Activated gamma-delta T cell treated with anti-CD3 and anti-CD28 coated beads, Interleukin-2, amount 50 U/mL, for 16 hours (primary cell): ENCODE measurements at places on chromosomes 5 and 9.

DNA sequence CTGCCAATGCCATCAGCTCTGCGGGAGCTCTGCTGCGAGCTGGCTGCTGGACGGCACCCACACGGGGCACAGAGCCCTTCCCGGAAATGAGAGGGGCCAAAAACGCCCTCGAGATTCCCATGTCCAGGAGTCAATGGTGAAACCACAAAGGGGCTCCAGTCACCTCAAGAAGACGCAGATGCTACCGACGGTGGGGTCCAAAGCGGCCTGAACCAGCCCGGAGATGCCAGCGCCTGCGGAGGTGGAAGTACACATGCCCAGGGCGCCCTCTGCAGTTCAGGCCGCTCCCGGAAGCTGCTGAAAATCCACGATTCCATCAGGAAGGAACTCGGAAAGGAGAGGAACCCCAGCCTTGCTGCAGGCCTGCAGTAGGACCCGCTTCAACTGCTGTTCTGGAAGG is 82.4 kb upstream of the SELENOP start:
- no peak for DNase-seq

- DNase-seq, result no peak
Observed at GRCh38 chr5:81544351-81545018, 150.6 kb upstream of the ACOT12 start.

DNA sequence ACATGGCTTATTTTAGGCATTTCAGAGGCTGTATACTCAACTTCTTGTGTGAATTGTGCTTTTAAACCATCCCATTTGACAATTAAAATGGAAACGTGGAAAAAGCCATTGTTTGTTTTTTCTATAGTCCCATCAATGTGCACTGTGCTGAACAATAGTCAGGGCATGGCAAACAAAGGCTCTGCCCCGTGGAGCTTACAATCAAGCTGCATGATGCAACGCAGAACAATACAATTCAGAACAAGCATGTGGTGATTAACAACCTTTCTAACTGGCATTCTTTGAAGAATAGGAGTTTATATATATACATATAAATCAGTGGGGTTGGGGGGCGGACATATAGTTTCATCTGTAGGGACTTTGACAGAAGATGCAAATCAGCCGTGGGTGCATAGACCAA is 2125.4 kb upstream of the WWC1 start:
- DNase-seq, result no peak

GRCh38 chr5:139293202-139293506 is 386 bp upstream of the MATR3 start:
- no peak for DNase-seq

DNA sequence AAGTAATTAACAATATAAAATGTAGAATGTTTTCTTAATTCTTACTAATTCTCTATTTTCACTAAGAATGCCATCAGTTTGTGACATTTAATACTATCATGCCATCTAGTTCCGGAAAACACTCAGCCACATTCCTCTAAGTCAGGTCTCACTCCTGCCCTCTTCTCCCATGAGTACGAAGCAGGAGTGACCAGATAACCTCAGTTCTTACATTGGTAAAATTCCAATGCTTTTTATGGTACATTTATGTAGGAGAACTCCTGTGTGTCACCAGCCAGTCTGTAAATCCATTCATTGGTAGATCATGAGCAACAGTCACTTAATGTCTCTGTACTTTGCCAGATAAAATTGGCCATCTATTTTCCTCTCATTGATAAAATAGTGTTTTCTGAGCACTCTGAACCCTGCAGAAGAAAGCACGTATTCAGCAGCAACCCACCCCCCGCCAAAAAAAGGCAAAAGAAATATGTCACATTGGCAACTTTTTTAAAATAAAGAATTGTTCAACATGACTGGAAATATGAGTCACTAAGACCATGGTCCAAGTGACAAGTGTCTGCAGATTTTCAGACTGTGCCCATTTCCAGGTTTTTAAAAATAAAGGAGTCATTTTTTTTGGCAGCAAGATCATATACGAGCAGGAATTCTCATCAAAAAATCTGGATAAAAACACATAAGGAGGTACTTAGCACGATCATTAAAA is 11.8 kb downstream of the GLIS3 start:
- DNase-seq, result no peak

DNA sequence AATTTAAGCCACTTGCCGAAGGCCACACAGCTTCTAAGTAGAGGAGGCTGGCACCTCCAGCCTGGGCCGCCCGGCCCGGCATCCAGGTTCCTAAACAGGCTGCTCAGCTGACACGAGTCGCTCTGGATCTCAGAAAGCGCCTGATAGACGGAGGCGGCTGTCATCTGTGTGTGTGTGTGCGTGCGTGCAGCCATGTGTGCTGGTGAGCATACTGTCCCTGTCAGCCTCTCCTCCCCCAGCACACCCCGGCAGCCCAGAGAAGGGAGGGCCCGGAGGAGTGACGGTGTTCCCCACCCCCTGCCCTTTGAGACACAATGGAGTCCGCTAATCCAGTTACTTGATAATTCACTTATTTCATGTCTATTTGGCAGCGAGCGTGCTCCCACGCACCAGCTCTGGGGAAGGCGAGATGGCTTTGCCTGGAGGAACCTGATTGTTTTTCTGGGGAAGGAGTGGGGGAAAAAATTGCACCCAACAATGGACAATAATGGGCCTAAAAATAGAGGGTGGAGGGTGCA is 20.0 kb downstream of the NTNG2 start:
- no peak for DNase-seq

- DNase-seq, result no peak
Observed at GRCh38 chr9:2745560-2746380, 28.5 kb downstream of the KCNV2 start.

DNA sequence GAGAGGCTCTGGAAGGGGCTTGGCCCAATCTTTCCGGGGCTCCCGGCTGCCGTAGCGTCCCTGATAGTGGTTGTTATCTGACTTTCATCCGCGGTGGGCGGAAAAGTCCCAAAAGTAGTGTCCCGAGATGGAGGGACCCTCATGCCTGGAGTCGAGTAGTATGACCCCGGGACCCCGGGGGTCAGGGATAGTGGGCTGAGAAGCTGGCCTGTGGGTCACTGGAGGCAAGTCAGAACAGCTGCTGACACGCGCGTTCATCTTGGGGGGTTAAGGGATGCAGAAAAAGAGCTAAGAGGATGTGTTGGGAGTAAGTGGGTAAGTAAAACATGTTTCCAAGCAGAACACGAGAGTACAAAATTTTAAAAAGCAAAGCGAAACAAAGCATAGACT is 123.4 kb downstream of the TMEM161B start:
- no peak for DNase-seq

GRCh38 chr5:30040488-30041118 is 1152.9 kb upstream of the CDH6 start:
- DNase-seq, result no peak

DNA sequence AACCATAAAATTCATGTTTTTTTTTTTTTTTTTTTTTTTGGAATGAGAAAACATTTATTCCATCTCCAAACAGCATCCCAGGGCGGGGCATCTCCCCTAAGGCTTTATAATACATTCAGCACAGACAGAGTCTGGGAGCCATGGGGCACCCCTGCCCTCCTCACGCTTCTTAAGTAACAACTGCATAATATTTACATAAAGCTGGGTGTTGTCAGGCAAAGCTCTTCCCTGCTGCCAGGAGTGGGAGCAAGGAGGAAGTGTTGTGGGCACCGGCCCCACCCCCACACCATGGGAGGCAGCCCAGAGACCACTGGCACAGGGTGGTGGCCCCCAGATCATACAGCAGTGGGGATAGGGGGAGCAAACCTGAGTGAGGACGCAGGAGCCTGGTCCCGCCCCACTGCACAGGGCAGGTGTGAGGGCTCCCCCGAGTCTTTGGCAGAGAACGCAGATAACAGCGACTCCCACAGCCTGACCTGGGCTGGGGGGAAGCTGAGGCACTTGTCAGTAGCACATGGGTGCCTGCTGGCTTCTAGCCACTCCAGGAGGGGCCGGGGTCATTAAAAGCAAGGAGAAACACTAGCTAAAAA is 86.1 kb upstream of the CEP78 start:
- DNase-seq, result no peak

DNA sequence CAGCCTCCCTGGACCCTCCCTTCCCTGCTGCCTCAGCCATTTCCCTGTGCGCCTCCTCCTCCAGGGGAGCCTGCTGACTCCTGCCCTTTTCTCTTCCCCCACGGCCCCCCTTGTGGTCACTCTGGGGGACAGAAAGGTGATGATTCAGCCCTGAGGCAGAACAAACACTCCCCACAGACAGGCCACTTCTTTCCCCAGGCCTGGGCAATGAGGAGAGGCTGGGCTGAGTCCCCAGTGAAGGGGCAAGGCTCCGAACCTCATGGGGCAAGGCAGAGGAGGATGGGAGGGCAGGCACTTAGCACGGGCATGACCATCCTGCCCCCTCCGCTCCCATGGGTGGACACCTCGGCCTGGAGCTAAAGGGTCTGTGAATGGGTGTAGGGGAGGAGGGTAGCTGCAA is 21.0 kb downstream of the CSF1R start:
- DNase-seq, result no peak

- no peak for DNase-seq
Observed at GRCh38 chr5:33143405-33144123, 297.2 kb upstream of the TARS1 start.

DNA sequence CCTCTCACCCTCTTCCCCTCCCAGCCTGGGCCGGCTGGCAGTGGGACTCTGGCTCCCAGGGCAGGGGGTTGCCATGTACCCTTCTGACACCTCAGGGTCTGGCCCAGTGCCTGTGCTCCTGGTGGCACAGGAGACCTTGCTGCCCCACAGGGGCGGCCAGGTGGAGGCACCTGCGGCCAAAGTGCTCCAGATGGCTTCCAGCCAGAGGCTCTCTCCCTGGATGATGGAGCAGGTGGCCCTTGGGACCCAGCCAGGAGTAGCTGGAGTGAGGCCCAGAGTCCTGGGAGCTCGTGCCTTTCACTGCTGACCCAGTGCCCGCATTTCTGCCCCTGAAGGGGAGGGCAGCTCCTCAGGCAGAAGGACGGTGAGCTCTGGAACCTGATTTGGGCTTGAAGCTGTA is 87.3 kb downstream of the NTNG2 start:
- no peak for DNase-seq

DNA sequence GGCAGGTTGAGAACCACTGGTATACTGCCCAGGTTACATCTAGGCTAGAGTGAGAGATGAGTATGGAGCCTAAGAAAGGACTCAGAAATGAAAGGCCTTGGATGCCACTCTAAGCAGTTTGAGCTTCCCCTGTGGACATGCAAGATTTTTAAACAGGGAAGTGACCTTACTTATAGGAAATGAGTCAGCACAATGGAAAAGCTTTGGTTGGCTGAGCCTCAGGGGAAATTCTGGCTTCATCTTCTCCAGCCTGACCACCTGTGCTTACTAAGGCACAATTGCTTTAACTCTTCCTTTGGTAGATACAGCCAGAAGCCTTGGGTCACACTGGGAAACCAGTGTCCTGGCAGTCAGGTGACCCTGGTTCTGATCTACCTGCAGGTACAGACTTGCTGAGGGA is 380.2 kb upstream of the ZNF462 start:
- DNase-seq, result no peak

GRCh38 chr5:2586016-2586715 is 165.3 kb downstream of the IRX2 start:
- no peak for DNase-seq

DNA sequence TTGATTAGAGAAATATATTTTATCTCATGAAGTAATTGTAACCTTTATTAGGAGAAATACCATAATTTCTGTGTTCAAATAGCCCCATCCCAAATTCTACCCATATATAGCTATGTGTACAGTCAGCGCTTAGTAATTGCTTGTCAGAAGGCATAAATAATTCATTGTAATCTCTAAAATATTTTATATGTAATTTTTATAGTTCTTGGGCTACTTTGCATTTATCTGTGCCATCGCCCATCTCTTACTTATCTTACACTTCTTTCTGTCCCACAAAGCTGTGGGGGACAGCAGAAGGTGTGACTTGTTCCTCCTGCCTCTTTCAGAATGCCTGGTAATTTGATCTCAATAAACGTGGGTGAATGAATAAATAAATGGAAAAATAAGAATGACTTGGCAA is 5.5 kb downstream of the ADAMTSL1 start:
- DNase-seq, result no peak

DNA sequence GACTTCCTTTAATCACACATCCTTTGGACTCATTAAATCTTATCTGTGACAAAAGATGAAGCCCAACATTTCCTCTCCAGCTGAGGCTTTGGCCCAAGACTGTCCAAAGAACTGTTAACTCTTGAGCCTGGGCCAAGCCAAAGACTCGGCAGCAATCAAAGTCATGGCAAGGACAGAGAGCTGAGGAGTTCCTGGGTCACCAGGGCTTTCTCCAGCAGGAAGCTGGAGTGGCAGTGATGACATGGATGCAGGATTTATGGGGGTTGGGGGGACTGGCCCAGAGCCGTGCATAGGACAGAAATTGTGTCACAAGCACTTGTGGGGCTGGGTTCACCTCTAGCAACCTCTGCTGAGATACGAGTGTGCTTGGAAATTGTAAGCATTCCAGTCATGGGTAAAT is 440.3 kb downstream of the PLK2 start:
- DNase-seq, result no peak

GRCh38 chr5:16304846-16305245 is 125.3 kb upstream of the MARCHF11 start:
- DNase-seq, result no peak

DNA sequence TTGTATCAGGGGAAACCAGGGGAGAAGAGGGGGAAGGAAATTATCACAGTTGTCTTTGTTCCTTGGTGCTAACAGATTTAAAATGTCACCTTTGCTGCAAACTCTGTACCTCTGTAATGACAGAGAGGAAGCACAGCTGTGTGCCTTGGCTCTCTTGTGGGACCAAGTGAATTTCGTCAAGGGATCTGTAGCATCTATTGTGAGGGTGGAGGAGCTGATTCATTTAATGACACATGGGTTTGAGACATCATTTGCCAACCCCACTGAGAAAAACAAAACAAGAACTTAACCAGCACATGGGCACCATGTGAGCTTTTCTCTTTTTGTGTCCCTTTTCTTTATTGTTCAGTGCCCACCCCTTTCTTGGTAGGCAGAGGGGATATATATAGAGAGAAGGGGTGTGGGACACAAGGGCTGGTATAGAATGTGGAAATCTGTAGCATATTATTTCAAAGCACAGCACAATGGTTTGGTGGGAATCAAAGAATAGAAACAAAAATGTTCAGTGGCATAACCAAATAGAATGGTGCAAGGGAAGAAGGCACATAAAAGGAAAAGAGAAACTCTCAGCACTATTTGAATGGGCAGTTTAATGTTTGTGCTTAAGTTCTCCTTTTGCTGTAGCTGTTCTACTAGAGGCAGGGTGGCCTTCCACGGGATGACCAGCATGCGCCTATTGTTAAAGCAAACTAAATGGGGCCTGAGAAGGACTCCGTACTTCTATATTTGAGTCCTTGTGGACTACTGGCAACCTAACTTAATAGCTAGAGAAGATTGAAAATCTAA is 63.3 kb downstream of the LIX1 start:
- DNase-seq, result no peak

- no peak for DNase-seq
Observed at GRCh38 chr9:5983042-5983441, 32.4 kb downstream of the RANBP6 start.

- no peak for DNase-seq
Observed at GRCh38 chr9:94788570-94789105, 62.1 kb downstream of the AOPEP start.

- no peak for DNase-seq
Observed at GRCh38 chr9:81513059-81513458, 176.3 kb downstream of the TLE1 start.

GRCh38 chr9:137664676-137665075 is 45.9 kb downstream of the EHMT1 start:
- no peak for DNase-seq

- no peak for DNase-seq
Observed at GRCh38 chr9:112496074-112496722, 9.6 kb downstream of the KIAA1958 start.
